Stimulated activated CD8-positive, alpha-beta memory T cell treated with anti-CD3 and anti-CD28 coated beads, Interleukin-15, amount 100 ng/mL, for 4 hours (primary cell): ENCODE measurements at places on chromosomes 7 and 10.

DNA sequence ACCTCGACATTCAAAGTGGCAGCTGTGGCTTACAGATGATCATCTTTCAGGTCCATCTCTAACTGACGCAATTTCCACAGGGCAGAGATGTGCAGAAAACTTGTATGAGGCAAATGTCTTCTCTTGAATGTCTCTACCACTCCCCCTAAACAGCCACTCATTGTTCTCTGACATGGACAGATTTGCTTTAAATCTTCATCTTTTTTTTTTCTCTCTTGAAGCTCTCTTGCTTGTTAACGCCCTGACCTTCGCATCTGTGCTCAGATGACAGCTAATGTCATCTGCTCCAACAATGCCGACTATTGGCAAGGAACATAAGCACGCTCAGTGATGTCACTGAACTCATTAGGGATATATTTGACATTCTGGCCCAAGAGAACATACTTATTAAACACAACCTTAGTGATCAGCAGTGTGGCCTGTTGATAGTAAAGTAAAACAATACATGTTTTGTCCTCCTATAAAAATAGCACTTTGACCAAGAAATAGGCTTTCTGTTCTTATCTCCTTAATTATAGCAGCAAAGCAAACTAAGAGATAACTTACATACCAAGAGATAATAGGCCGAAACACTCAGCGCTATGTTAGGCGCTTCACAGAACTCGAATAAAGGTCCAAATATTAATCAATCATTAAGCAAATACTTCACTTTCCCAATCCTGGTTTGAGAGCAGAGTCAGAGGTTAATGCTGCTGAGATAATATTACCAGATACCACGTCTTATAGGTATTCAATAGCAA is 583.5 kb downstream of the PARD3 start:
- DNase-seq = no peak

- no peak for DNase-seq
Observed at GRCh38 chr10:17425584-17426262, 28.7 kb downstream of the ST8SIA6 start.

- DNase-seq = no peak
Observed at GRCh38 chr10:125009661-125010161, 67.8 kb downstream of the ZRANB1 start.

DNA sequence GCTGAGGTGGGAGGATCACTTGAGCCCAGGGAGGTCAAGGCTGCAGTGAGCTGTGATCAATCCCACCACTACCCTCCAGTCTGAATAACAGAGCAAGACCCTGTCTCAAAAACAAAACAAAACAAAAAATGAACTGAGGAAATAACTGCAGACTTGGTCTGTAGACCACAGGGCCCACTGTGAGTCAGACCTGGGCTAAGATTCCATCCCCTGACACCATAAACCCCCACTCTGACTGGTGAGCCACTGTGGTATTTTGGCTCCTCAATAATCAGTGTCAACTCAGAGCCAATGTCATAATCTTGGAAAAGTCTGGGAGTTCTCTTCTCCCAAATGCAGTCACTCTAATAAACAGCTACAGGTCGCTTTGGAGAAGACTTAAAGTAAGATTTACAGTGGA is 24.0 kb upstream of the ERCC6 start:
- no peak for DNase-seq

DNA sequence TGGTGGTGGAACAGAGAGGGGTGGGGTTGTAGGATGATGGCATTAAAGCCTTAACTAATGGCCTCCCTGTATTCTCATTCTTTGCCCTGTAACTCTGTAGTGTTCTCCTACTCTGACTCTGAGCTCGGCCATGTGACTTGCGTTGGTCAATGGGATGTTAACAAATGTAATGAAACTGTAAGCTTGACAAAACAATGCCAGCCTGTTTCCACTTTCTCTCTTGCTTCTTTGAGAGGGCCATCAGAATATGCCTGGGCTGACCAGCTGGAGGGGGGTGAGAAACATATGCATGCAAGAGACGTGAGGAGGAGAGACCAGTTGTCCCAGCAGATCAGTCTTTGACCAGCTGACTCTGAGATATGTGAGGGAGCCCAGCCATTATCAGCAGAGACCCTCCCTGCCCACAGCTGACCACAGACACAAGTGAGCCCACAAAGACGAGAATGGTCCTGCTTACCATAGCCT is 100.6 kb downstream of the ICA1 start:
- no peak for DNase-seq

- no peak for DNase-seq
Observed at GRCh38 chr10:9140373-9140772, 1085.9 kb downstream of the GATA3 start.

- DNase-seq = no peak
Observed at GRCh38 chr10:125565046-125565445, 117.9 kb downstream of the TEX36 start.

DNA sequence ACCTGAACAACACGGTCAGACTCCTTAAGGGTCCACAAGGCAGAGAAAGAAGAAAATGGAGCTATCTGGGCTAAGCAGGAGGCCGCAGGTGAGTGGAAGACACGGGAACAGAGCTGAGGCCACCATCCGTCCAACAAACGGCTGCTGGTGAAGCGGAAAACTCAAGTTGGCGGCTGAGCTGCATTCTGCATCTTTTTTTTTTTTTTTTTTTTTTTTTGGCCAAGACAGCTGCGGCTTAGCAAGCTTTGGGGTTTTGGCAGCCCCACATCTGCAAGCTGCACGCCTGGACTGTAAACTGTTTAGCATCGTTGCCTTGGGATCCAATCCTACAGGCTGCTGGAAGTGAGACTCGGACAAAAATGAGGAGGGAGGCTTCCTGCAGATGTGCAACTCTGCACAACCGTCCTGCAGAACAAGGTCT is 37.4 kb downstream of the RGS10 start:
- no peak for DNase-seq

DNA sequence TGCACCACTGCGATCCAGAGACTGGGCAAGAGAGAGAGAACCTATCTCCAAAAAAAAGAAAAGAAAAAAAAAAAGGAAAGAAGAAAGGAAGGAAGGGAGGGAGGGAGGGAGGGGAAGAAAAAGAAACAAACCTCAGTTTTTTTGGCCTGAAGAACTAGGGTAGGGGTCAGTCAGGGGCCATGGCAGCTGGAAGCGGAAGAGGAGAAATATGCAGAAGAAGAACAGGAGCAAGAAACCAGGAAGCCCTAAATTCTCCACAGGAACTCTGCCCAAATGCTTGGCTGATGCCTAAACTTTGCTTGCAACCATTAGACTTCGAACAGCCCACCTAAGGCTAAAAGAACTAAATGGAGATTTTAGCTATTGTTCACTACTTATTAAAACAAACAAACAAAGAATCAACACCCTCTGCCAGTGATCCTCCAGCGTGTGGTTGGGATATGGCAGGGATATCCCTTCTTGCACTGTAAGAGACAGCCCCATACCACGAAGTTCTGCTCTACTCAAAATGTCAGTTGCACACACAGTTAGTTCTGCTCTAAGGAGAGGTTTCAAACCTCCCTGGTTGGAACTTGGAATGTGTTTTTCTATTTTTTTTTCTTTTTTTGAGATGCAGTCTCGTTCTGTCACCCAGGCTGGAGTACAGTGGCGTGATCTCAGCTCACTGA is 139.5 kb downstream of the FAM107B start:
- DNase-seq = no peak

DNA sequence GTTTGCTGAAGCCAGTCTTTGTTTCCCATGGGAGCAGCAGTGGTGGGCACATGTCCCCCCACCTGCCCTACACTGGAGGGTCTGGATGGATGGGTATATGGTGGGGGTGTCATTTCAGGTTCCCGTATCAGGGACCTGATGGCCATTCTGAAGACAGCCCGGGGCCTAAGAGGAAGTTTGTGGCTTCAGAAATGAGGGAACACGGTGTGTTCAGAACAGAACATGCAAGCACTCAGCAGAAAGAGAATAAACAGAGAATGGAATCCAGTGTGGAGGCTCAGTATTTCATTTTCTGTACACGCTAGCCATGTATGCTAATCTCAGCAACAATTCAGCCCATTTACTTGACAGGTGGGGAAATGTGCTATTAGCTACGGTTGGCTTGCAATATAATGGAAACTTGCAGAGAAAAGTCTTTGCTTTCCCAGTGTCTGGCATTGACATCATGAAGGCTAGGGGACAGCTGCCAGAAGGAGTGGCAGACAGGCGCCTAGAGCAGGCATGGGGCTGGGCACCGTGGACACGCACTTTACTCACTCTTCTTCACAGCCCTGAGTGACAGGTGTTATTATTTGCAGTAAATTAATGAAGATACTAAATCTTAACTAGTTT is 98.6 kb downstream of the ELMO1 start:
- DNase-seq = no peak

- DNase-seq = no peak
Observed at GRCh38 chr10:450463-450862, 239.0 kb downstream of the DIP2C start.
